ENCODE measurements at places on chromosomes 7 and 10. TPM values are rescaled to one million over a fixed set of nuclear protein-coding genes. Genes with fewer than 3 reads are reported as not detected.
A peak's percentile ranks its signal among the peaks of the same experiment; 100 is the strongest.

- no peak for DNase-seq
These were observed 594.9 kb downstream of the INHBA start for GRCh38 chr7:41107938-41108448.

DNA sequence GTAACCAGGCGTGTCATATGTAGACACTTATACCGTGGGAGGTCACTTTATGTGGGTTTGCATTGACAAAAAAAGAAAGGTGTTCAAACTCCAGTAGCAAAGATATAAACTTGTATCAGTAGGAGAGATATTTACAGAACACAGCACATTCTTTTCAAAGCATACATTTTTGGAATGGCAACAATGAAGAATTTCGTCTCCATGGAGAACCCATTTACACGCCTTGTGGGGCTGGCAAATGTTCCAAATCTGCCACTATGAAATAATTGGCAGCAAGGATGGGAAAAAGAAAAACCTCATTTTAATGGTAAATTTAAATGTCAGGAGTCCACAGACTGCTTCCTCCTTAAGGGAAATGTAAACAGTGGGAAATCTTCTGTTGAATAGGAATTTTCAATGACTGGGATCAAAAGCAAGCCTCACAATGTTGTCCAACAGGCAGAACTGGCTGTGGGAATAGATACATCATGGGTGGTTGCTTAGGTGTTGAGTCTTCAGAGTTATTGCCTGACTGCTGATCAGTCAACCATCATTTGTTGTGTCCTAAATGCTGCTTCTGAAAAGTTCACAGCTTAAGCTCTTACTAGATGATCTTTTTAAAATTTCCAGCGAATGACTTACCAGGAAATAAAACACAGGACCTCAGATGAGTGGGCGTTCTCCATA, 256.6 kb upstream of the SEMA3C start:
- no peak for DNase-seq

GRCh38 chr10:22623633-22624253, 90.6 kb downstream of the PIP4K2A start:
- DNase-seq, result no peak

GRCh38 chr10:52778511-52779392, 6.2 kb upstream of the MBL2 start:
- DNase-seq, result no peak

- DNase-seq, result no peak
These were observed 61.2 kb upstream of the LRRN3 start for GRCh38 chr7:111029574-111030251.

ZNF736 gene
- 20.7 TPM for total RNA-seq

TMEM26 gene
- total RNA-seq, result 0.03 TPM

DNA sequence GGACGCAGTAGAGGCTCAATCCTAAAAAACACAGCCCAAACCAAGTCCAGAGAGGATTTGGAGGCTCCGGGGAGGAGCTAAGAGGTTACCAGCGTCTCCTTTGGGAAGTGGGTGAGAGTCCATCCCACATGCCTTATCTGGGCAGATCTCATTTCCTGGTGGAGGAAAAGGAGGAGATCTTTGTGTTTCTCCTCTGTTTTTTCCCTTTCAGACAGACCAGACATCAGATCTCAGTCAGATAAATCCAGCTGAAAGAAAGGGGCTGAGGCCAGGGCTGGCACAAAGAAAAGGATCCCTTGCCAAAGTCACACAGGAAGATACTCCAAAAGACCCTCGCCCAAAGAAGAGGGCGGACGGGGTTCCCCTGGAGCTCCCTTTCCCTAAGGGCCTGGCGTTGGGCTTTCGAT, 58.3 kb upstream of the COMTD1 start:
- DNase-seq, result peak; percentile 85

- DNase-seq, result no peak
These were observed 6.4 kb upstream of the CYP3A4 start for GRCh38 chr7:99790407-99790806.

GRCh38 chr10:4566011-4566410, 260.0 kb upstream of the AKR1E2 start:
- DNase-seq, result no peak

DNA sequence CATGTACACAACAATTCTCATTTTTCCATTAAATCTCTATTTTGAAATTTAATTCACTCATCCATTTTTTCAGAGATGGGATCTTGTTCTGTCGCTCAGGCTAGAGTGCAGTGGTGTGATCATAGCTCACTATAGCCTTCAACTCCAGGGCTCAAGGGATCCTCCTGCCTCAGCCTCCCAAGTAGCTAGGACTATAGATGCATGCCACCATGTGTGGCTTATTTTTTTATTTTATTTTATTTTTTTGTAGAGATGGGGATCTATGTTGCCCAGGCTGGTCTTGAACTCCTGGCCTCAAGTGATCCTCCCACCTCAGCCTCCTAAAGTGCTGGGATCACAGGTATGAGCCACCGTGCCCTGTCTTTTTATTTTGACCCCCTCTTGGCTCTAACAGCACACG, 203.8 kb upstream of the KLF14 start:
- no peak for DNase-seq

- DNase-seq, result no peak
These were observed 86.1 kb upstream of the NPY start for GRCh38 chr7:24197852-24198251.

ITPRID1 gene
- total RNA-seq, result 0.63 TPM

EPHA1 gene
- total RNA-seq, result 73.1 TPM

SPDYE5 gene
- total RNA-seq, result not detected

Data from lower leg skin (tissue), 4 donors.